NB4 (cell line): ENCODE measurements at places on chromosomes 5 and 9.

- no peak for DNase-seq
Measured at GRCh38 chr5:180825768-180826525, 23.3 kb upstream of the MGAT1 start.

DNA sequence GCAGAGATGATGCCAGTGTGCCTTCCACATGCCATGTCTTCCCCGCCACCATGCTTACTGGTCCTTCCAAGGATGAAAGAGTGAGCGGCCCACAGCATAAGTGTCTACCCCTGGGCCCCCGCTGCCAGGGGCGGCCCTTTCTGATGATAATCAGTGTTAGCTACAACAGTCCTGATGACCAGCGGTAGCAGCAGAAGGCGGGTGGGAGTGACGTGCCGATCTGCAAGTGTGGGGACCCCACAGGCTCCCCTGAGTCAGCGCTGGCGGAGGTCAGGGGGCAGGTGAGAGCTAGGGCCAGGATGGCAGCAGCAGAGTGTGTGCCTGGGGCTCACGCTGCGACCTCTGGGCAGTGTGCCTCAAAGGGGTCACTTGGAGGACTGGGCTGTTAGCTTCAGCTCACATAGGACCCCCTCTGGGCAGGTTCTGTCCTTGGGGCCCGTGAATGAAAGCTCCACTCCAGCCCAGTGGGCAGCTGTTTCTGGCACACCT lies 80.4 kb downstream of the HMCN2 start:
- DNase-seq = no peak

GRCh38 chr9:134429007-134429406 lies 102.8 kb downstream of the RXRA start:
- no peak for DNase-seq

DNA sequence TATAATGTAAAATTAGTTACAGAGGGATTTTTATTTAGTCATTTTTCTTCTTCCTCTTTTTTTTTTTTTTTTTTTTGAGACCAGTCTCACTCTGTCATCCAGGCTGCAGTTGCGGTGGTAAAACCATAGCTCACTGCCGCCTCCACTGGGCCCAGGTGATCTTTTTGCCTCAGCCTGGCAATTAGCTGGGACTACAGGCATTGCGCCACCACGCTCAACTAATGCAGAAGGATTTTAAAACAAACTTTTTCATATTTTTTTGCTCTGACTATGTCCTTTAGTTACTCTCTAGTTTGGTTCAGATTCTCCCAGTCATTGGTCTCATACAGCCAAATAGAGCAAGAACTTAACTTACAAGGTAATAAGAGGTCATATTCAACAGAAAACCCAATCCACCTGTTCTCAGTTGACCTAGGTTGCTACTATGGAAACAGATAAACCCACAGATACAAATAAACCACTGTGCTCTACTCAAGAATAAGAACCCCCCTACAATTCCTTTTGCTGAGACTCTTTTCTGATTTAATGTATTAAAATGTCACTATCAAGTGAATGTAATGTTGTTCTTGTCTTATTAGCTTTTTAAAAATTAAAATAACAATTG lies 50.1 kb upstream of the TTC39B start:
- peak; percentile 81 for DNase-seq

GRCh38 chr5:110086658-110087388 lies 397.1 kb downstream of the MAN2A1 start:
- DNase-seq = peak; percentile 32

DNA sequence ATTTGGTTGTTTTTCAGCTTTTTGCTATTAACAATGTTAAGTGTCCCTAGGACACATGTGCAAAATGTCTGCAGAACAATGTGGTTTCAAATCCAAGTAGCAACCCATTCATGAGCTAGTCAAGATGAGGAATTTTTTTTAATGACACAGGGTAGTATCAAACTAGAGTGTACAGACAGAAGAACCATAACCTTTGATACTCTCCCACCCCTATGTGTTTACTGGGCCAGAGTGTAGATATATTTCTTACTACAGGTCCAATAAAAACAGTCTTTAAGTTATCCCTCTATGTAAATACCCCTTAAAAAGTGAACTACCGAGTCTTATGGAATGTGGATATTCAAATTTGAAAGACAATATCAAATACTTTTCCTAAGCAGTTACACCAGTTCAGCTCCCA lies 45.6 kb downstream of the AUH start:
- DNase-seq = no peak

DNA sequence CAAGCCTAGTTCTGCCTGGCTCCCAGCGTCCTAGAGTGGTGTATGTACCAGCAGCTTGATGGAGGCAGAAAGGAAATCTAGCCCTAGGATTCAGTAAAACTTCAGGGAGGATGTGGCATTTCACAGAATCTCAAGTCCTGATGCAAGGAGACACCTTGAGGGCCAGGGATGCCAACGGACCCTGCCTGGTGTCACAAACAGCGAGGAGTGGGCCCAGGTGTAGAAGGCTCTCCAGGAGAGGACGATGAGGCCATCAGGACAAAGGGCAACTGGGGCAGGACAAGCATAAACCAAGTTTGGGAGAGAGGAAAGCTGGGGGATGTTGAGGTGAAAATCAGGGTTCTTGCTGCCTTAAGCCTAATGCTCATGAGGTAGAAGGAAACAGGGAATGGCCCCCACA lies 82.1 kb upstream of the SLC25A51 start:
- DNase-seq = no peak

- no peak for DNase-seq
Measured at GRCh38 chr5:168348084-168348414, 56.6 kb downstream of the WWC1 start.
